ENCODE measurements at places on chromosomes 3 and 15.

GRCh38 chr15:91148243-91148642, 48.2 kb downstream of the SV2B start:
- DNase-seq: no peak

DNA sequence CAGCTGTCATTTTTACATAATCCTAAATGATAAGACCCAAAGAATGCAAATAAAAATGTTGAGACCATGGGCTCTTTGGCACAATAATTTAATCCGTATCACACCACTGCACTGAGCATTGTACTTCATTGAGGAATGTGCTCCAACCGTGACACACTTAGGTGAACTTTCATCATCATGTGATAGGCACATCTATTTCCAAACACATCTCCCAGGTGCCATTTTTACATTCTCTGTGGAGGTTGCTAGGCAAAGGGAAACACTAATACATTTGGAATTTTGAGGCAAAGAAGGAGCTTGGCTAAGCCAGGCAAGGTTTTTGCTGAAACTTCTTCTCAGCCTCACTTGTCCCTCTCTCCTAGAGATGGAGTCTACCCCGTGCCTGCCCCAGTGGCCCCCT, 68.7 kb downstream of the LRTM1 start:
- DNase-seq: no peak

DNA sequence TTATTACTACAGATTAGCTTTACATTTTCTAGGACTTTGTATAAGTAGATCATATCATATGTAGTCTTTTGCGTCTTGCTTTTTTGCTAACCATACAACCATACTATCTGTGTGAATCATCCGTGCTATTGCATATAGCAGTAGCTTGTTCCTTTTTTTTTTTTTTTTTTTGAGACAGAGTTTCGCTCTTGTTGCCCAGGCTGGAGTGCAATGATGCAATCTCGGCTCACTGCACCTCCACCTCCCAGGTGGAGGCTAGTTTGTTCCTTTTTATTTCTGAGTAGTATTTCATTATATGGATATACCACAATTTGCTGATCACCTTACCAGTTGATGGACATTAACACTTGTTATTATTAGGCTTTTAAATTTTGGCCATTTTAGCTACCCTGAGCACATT, 54.5 kb upstream of the TBL1XR1 start:
- no peak for DNase-seq

- no peak for DNase-seq
These were observed 59.8 kb upstream of the NR2F2 start for GRCh38 chr15:96270581-96271172.

- DNase-seq: no peak
These were observed 154.1 kb upstream of the GPR149 start for GRCh38 chr3:154584041-154584440.

GRCh38 chr3:37493485-37494080, 319.2 kb upstream of the LRRFIP2 start:
- no peak for DNase-seq

DNA sequence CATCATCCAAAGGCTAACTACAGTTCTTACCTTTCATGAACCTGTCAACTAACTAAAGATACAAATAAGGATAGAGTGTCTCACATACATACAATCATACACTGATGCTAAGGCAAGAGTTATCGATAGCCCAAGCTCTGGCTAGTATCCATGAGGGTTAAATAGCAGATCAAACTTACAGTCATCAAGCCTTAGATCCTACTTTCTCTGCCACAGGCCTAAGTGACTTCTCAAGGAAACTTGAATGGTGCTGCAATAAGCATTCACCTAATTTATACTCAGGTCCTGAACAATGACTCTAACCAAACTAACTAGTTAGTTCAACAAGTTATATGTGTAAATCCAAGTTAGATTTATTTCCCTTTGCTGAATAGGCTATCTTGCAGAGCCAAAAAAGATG, 51.0 kb downstream of the ALDH1A2 start:
- DNase-seq: no peak

DNA sequence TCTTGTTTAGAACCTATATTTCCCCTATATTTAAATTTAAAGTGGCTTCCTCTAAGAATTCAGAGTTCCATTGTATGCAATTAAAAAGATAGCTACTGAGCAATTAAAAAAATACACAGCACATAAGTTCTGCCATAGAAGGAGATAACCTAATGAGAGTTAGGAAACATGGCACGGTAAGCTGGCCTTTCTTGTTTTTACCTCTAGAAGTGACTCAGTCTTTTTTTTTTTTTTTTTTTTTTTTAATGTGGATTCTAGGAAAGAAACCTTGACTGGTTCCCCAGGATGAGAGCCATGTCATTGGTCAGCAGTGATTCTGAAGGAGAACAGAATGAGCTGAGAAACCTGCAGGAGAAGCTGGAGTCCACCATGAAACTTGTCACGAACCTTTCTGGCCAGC, 142.7 kb upstream of the BHLHE40 start:
- no peak for DNase-seq

DNA sequence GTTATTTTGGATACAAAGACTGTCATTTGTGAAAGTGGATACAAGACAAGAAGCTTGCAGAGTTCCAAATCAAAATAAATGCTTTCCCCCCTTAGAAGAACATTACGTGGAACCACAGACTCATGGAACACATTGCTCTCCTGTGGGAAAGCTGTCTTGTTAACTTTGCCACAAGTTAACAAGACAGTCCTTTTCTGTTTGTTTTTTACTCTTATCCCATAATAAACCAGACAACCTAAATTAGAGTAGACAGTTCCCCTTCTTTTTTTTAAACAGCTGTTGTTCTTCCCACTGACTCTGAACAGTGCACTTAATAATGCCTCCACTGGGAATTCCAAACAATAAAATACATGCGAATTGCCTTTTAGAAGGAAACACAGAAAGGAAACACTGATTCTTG, 255.3 kb upstream of the UBE2E2 start:
- DNase-seq: no peak

DNA sequence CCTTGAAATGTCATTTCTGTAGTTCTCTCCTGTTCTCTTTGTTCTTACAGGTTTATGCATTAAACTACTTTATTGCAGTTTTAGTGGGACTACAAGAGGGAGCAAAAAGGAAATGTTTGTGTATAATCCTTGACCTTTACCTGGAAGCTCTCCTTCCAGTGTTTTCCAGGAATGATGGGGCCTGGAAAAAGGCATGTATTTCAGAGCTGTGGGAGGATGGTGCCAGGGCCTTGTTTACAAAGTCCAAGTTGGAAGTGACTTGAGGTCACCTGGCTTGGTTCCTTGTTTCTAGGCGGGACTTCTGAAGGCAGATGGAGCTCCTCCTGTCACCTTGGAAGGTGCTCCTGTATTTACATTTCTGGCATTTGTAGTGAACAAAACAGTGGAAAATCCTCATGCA, 15.1 kb downstream of the ACVR2B start:
- no peak for DNase-seq

DNA sequence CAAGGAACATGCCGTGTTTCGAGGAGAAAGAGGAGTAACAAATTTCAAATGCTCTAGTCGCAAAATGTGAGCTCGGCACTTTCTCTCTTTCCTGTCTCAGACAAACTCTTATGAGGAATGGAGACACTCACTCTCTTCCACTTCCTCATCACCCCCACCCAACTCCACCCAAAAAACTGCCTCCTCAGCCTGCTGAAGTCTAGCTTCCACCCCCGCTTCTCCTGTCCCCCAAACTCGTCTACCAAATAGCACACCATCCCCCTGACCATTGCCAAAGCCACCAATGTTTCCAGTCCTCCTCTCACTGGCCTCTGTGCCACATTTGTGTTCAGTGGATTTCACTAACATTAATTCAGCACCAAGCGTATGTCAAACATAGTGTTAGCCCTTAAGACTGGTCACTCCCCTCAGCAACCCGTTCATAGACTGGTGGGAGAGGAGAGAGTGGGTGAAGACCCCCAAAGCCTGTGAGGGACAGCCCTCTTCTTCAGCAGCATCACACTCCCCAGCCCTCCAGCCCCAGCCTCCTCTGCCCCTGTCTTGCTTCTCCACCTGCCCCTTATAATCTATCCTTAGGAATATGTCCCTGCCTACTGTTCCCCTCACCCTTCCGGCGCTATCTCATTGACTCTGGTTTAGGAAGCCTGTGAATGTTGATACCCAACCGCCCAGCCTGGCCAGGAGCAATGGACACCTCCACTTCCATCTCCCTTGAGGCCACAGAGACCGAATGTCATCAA, 77.3 kb downstream of the FAM174B start:
- DNase-seq: no peak

- no peak for DNase-seq
These were observed 15.8 kb downstream of the EFCC1 start for GRCh38 chr3:129016720-129017483.

DNA sequence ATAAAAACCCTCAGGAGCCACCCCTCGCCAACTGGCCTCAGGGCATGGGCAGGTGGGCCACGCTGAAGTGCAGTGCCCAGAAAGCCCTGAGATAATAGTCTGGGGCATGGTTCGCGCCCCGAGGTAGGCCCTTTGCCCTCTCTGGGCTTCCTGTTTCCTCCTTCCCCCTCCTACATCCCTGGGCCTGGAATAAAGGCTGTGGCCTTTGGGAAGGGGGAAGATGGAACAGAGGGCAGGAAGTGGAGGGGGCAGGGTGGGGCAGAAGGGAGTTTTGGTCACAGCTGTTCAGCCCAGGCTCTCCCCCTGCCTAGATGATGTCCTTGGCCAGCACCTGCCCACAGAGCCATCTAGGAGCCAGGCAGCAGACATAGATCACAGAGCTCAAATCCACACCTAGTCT, 11.3 kb downstream of the CSRNP1 start:
- DNase-seq: no peak

DNA sequence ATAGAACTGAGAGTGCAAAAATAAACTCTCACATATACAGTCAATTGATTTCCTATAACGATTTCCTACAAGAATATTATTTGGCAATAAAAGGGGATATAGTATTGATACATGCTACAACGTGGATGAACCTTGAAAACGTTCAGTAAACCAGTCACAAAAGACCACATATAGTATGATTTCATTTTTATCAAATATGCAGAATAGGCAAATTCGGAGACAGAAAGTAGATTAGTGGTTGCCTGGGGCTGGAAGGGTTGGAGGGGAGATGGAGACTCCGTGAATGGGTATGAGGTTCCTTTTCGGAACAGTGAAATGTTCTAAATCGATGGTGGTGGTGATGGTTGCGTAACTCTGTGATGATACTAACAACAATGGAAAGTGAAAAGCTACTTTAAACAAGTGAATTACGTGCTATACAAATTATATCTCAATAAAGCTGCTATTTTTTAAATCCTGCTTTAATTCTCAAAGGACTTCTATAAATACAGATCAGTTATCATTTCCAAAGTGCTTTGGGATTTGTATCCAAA, 6.0 kb downstream of the APOD start:
- DNase-seq: no peak
